ENCODE measurements at places on chromosomes 7 and 10. TPM values are rescaled to one million over a fixed set of nuclear protein-coding genes. Genes with fewer than 3 reads are reported as not detected.
A peak's percentile ranks its signal among the peaks of the same experiment; 100 is the strongest.

GRCh38 chr7:150912427-150912826, 60.1 kb downstream of the AOC1 start:
- peaks cover 46% of the 10 kb centered on the region for H3K27me3 ChIP-seq
- H3K4me3 ChIP-seq: no peak overlapping the region
- DNase-seq: no peak
- H3K36me3 ChIP-seq: no peaks in the 10 kb centered on the region

DNA sequence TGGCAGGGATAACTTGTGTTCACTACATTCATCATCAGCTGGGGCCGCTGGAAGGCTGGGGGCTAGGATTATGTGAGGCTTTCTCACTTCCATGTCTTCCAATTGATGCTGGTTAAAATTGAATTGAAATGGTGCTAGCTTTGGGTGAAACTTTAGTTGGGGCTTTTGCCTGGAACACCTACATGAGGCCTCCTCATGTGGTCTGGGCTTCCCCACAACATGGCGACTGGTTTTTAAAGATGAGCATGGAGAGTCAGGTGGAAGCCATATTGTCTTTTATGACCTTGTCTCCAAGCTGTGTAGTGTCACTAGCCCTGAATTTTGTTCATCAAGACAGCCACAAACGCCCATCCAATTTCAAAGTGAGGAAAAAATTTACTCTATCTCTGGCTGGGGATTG, 1033.9 kb downstream of the TYW1 start:
- no peaks in the 10 kb centered on the region for H3K4me1 ChIP-seq
- no peaks in the 10 kb centered on the region for H3K27me3 ChIP-seq
- H3K27ac ChIP-seq: no peak overlapping the region

DNA sequence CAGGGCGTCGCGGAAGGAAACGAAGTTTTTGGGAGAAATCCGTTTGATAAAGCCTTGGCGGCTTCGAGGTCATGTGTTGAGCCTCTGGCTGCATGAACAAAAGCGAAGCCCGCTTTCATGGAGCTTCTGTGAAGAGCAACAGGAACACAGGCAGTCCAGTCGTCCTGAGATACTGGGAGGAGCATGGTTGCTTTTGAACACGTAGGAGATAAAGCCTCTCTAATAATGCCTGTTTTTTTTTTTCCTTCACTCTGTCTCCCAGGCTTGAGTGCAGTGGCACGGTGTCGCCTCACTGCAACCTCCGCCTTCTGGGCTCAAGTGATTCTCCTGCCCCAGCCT, 473 bp upstream of the ZNF32 start:
- no peaks in the 10 kb centered on the region for H3K36me3 ChIP-seq
- H3K4me1 ChIP-seq: no peaks in the 10 kb centered on the region
- no peaks in the 10 kb centered on the region for H3K27me3 ChIP-seq

- no peaks in the 10 kb centered on the region for H3K36me3 ChIP-seq
- H3K27me3 ChIP-seq: no peaks in the 10 kb centered on the region
- peaks cover 57% of the 10 kb centered on the region for H3K4me1 ChIP-seq
- no peak for DNase-seq
- no peak overlapping the region for H3K27ac ChIP-seq
Observed at GRCh38 chr7:27179030-27179429, 4.9 kb upstream of the HOXA10 start.

DNA sequence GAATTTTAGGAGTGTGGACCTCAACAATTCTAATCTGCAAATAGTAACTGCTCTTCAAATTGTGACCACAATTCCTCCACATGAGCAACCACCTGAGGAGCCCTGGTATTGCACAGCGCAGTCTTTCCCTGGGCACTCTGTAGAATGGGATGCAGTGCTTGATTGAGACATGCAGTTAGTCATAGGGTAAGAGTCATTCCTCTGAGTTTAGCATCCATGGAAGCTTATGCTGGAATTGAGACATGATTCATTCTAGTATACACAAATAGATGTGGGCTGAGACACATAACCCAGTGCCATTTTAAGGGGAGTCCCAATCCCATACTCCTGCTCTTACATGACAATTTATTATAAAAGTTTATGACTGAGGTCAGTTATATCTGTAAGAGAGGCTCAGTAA, 582.3 kb upstream of the CNTNAP2 start:
- H3K4me1 ChIP-seq: no peaks in the 10 kb centered on the region
- no peaks in the 10 kb centered on the region for H3K27me3 ChIP-seq
- H3K36me3 ChIP-seq: no peaks in the 10 kb centered on the region
- H3K4me3 ChIP-seq: no peak overlapping the region

RET gene
- total RNA-seq: 5.9 TPM

- no peaks in the 10 kb centered on the region for H3K36me3 ChIP-seq
- no peak overlapping the region for H3K27ac ChIP-seq
- H3K4me1 ChIP-seq: no peaks in the 10 kb centered on the region
- no peak for DNase-seq
- H3K4me3 ChIP-seq: no peak overlapping the region
Observed at GRCh38 chr10:90526721-90527120, 331.1 kb downstream of the HTR7 start.

EGFR gene
- total RNA-seq: 71.5 TPM

DNA sequence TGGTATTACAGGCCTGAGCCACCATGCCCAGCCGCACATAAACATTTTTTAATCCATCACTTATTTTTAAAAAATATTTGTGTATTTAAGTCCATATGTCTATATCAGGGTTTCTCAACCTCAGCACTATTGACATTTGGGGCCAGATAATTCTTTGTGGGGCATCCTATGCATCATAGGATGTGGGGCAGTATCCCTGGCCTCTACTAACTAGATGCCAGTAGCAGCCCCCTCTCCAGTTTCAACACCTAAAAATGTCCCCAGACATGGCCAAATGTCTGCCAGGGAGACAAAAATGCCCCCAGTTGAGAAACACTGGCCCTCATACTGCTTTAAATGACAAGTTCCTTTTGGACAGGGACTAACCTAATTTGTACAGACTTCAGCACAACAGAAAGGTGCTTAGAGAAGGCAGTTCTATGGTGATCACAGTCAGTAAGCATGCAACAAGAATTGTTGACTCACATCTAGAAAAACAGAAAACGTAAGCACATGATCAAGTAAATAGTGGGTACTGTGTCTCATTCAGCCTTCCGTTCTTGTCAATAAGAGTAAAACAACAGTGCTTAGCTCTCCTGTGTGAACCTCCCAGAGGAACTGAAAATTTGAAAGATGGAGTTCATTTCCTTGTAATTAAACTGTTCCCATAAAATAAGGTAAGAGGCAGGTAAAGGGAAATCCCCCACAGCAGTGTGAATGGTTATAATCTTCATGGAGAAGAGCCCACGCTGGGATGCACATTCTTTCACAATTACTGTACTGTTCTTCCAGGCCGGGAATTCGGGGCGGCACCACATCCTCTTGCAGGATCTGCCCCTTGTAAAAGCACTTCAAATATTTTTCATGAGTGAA, 17.3 kb upstream of the ADRB1 start:
- H3K27ac ChIP-seq: peak overlapping the region; percentile 48
- no peaks in the 10 kb centered on the region for H3K36me3 ChIP-seq
- H3K4me3 ChIP-seq: peak overlapping the region; percentile 10
- DNase-seq: peak; percentile 58
- H3K4me1 ChIP-seq: peaks cover 23% of the 10 kb centered on the region

- no peaks in the 10 kb centered on the region for H3K4me1 ChIP-seq
- H3K36me3 ChIP-seq: no peaks in the 10 kb centered on the region
- no peak overlapping the region for H3K27ac ChIP-seq
- H3K4me3 ChIP-seq: no peak overlapping the region
- no peak for DNase-seq
Observed at GRCh38 chr10:80894797-80895467, 357.2 kb downstream of the SH2D4B start.

Data from HCT116 (cell line).